ENCODE measurements at places on chromosomes 13 and 19. TPM values are rescaled to one million over a fixed set of nuclear protein-coding genes. Genes with fewer than 3 reads are reported as not detected.

The ZNF787 gene
- total RNA-seq: 20.6 TPM

GRCh38 chr13:111202745-111203144 lies 87.6 kb downstream of the ARHGEF7 start:
- H3K4me1 ChIP-seq: peaks cover 43% of the 10 kb centered on the region
- H3K27ac ChIP-seq: no peak overlapping the region
- H3K4me3 ChIP-seq: no peak overlapping the region
- no peaks in the 10 kb centered on the region for H3K27me3 ChIP-seq
- DNase-seq: no peak

The COL5A3 gene
- 2.2 TPM for total RNA-seq

DNA sequence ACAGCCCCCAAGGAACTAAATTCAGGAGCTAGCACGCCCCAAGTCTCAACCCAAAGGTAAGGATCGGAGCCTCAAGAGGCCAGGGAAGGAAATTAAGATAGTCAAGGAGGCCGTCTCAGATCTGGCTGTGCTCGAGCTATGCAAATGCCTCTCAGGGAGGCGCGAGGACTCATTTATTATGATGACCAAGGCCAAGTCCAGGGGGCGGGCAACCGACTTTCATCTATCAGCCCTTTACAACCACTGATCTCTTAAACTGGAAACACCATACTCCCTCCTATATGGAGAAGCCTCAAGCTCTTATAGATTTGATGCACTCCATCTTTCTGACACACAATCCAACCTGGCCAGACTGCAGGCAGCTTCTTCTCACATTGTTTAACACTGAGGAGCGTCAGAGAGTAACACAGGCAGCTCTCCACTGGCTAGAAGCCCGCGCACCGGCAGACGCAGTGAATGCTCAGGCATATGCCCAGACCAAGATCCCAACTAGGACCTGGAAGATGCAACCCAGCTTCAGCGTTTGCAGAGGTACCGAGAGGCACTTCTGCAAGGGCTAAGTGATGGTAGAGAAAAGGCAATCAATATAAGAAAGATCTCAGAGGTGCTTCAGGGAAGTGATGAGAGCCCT lies 9.6 kb upstream of the SLC15A1 start:
- H3K36me3 ChIP-seq: no peaks in the 10 kb centered on the region
- no peak overlapping the region for H3K27ac ChIP-seq
- no peaks in the 10 kb centered on the region for H3K27me3 ChIP-seq
- H3K4me1 ChIP-seq: no peaks in the 10 kb centered on the region
- H3K4me3 ChIP-seq: no peak overlapping the region
- DNase-seq: no peak

The CRB3 gene
- 6.5 TPM for total RNA-seq

GRCh38 chr19:2271234-2272103 lies 10.5 kb downstream of the PEAK3 start:
- H3K27me3 ChIP-seq: no peaks in the 10 kb centered on the region
- H3K4me1 ChIP-seq: peaks cover 6% of the 10 kb centered on the region
- H3K36me3 ChIP-seq: peaks cover 26% of the 10 kb centered on the region
- no peak for DNase-seq
- H3K4me3 ChIP-seq: peak overlapping the region; percentile 96

The ZNF841 gene
- total RNA-seq: 25.4 TPM

The SLC5A5 gene
- total RNA-seq: 5.7 TPM

- DNase-seq: no peak
- peaks cover 27% of the 10 kb centered on the region for H3K36me3 ChIP-seq
- H3K4me3 ChIP-seq: no peak overlapping the region
- peaks cover 72% of the 10 kb centered on the region for H3K4me1 ChIP-seq
- no peaks in the 10 kb centered on the region for H3K27me3 ChIP-seq
- H3K27ac ChIP-seq: peak overlapping the region; percentile 1
Observed at GRCh38 chr13:98478189-98479129, 98.4 kb downstream of the STK24 start.

DNA sequence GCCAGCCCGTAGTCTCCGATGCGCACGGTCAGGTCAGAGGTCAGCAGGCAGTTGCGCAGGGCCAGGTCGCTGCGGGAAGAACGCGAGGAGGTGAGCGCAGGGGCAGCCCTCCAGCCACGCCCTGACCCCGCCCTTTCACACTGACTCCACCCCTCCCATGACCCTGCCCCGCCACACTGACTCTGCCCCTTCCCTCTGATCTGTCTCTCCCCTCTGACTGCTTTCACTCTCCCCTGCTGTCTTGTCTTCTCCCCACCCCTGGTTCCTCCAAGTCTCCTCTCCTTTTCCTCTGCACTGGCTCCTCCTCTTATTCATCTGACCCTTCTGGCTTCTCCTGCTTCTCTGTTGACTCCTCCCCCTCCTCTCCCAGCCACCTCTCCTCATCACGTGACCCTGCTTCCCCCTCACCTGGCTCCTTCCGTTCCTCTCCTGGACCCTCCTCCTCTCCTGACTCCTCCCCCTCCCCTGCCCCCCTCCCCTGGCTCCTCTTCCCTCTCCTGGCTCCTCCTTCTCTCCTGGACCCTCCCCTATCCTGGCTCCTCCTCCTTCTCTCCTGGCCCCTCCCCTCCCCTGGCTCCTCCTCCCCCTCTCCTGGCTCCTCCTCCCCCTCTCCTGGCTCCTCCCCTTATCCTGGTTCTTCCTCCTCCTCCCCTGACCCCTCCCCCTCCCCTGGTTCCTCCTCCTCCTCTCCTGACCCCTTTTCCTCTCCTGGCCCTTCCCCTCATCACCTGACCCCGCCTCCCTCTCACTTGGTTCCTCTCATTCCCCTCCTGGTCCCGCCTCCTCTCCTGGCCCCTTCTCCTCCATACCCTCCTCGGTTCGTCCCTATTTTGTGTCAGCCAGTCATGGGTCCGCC lies 9.9 kb downstream of the LMTK3 start:
- H3K4me3 ChIP-seq: no peak overlapping the region
- H3K27ac ChIP-seq: no peak overlapping the region
- H3K4me1 ChIP-seq: peaks cover 8% of the 10 kb centered on the region
- DNase-seq: peak; percentile 44
- H3K36me3 ChIP-seq: no peaks in the 10 kb centered on the region
- H3K27me3 ChIP-seq: peaks cover 45% of the 10 kb centered on the region

DNA sequence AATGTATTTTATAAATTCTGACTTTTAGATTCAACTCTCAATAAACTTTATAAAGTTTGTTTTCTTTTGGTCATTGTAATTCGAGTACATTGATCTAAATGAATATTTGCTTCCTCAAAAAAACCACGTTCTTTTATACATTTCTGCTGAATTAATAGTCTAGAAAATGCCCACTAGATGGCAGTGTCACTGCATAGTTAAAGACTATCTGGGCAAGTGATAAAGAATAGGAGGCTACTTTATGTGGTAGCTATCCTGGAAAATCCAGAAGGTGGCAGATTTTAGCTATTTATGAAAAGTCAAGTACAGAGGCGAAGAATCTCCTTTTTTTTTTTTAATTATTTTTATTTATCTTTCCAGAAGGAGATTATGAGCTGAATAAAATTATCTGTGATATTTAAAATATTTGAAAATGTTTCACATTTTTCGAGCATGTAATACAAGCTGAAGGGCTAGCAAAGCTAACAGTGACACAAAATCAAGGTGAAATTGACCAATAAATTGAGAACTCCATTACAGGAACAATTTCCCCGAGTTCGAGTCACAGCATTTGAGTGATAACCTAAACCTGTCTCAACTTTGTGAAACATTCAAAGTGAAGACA lies 221.8 kb downstream of the OLFM4 start:
- no peaks in the 10 kb centered on the region for H3K27me3 ChIP-seq
- no peaks in the 10 kb centered on the region for H3K36me3 ChIP-seq
- DNase-seq: no peak
- H3K4me1 ChIP-seq: no peaks in the 10 kb centered on the region
- no peak overlapping the region for H3K27ac ChIP-seq

- no peak overlapping the region for H3K27ac ChIP-seq
- H3K36me3 ChIP-seq: no peaks in the 10 kb centered on the region
- H3K27me3 ChIP-seq: no peaks in the 10 kb centered on the region
- no peak overlapping the region for H3K4me3 ChIP-seq
- H3K4me1 ChIP-seq: no peaks in the 10 kb centered on the region
- DNase-seq: no peak
Observed at GRCh38 chr13:96223231-96223630, 133.3 kb downstream of the HS6ST3 start.

The F10 gene
- not detected for total RNA-seq

The THAP8 gene
- 4.7 TPM for total RNA-seq

- no peaks in the 10 kb centered on the region for H3K36me3 ChIP-seq
- no peaks in the 10 kb centered on the region for H3K27me3 ChIP-seq
- no peak overlapping the region for H3K27ac ChIP-seq
- no peak for DNase-seq
- no peak overlapping the region for H3K4me3 ChIP-seq
- no peaks in the 10 kb centered on the region for H3K4me1 ChIP-seq
Observed at GRCh38 chr13:92717857-92718256, 508.8 kb upstream of the GPC6 start.

DNA sequence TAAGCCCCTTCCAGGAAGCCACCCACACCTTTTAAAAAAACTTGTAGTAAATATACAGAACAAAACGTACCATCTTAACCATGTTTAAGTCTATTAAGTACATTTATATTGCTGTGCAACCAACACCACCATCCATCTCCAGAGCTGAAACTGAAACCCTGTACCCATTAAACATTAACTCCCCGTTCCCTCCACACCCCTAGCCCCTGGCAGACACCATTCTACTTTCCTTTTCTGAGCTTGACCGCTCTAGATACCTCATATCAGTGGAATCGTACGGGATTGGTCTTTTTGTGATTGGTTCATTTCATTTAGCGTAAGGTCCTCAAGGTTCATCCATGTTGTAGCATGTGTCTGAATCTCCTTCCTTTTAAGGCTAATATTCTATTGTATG lies 13.0 kb upstream of the SPATA13 start:
- H3K27ac ChIP-seq: no peak overlapping the region
- no peak for DNase-seq
- no peaks in the 10 kb centered on the region for H3K27me3 ChIP-seq
- H3K4me1 ChIP-seq: no peaks in the 10 kb centered on the region

The ZNF813 gene
- total RNA-seq: 4.4 TPM

GRCh38 chr13:43929947-43930346 lies 50.2 kb downstream of the LACC1 start:
- no peak for DNase-seq
- H3K4me1 ChIP-seq: no peaks in the 10 kb centered on the region
- H3K36me3 ChIP-seq: no peaks in the 10 kb centered on the region
- H3K27me3 ChIP-seq: no peaks in the 10 kb centered on the region

The GPC6 gene
- not detected for total RNA-seq

The ARHGAP33 gene
- 23.2 TPM for total RNA-seq

GRCh38 chr19:49287141-49287770 lies 37.7 kb downstream of the SLC6A16 start:
- H3K36me3 ChIP-seq: no peaks in the 10 kb centered on the region
- H3K27ac ChIP-seq: no peak overlapping the region
- DNase-seq: no peak
- no peaks in the 10 kb centered on the region for H3K27me3 ChIP-seq
- no peak overlapping the region for H3K4me3 ChIP-seq
- H3K4me1 ChIP-seq: no peaks in the 10 kb centered on the region

DNA sequence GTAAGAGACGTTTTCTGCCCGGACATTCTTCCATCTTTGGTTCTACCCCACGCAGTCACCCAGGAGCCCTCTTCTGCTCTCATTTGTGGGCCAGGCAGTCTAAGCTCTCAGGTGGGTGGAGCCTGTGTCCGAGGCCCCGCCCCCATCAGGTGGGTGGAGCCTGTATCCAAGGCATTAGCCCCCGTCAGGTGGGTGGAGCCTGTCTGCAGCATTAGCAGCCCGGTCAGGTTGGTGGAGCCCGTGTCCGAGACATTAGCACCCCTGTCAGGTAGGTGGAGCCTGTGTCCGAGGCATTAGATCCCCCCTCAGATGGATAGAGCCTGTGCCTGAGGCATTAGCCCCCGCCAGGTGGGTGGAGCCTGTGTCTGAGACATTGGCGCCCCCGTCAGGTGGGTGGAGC lies 45.5 kb upstream of the C13orf46 start:
- peaks cover 3% of the 10 kb centered on the region for H3K27me3 ChIP-seq
- peaks cover 96% of the 10 kb centered on the region for H3K36me3 ChIP-seq
- no peak overlapping the region for H3K4me3 ChIP-seq
- DNase-seq: no peak
- no peaks in the 10 kb centered on the region for H3K4me1 ChIP-seq

All from T-cell (primary cell).